NCI-H1417 (cell line): ENCODE measurements at places on chromosomes 13 and 19.

- peak; percentile 14 for DNase-seq
Measured at GRCh38 chr13:46663206-46664037, 110.5 kb downstream of the LRCH1 start.

GRCh38 chr13:84417416-84417815, 535.1 kb upstream of the SLITRK1 start:
- no peak for DNase-seq

GRCh38 chr13:57123681-57124080, 17.0 kb upstream of the PRR20A start:
- no peak for DNase-seq

- DNase-seq, result peak; percentile 1
Measured at GRCh38 chr13:25625414-25625813, 253.6 kb downstream of the ATP8A2 start.

GRCh38 chr13:75369981-75370380, 112.0 kb downstream of the TBC1D4 start:
- no peak for DNase-seq

GRCh38 chr13:111184458-111185401, 69.6 kb downstream of the ARHGEF7 start:
- no peak for DNase-seq

- peak; percentile 67 for DNase-seq
Measured at GRCh38 chr19:12867120-12868099, 13.8 kb downstream of the DNASE2 start.

- no peak for DNase-seq
Measured at GRCh38 chr13:110471833-110472162, 89.7 kb downstream of the RAB20 start.

GRCh38 chr19:2056837-2057192, 5.8 kb upstream of the MKNK2 start:
- no peak for DNase-seq

DNA sequence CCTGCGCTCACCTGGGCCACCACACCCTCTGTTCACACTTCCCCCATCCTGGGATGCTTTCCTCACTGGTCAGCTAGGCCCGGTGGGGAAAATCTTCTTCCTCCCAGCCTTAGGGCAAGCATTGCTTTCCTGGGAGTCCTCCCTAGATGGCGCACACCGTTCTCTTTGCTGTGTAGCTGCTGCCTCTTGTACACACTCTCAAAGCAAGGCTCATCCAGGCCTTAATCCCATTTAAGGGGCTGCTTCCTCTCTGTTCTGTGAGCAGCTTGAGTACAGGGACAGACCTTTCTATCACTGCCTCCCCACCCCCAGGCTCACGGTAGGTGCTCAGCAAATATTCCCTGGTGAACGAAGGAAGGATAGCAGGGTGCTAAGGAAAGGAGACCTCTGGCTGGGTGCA, 11.1 kb downstream of the SLC7A10 start:
- DNase-seq, result peak; percentile 44

DNA sequence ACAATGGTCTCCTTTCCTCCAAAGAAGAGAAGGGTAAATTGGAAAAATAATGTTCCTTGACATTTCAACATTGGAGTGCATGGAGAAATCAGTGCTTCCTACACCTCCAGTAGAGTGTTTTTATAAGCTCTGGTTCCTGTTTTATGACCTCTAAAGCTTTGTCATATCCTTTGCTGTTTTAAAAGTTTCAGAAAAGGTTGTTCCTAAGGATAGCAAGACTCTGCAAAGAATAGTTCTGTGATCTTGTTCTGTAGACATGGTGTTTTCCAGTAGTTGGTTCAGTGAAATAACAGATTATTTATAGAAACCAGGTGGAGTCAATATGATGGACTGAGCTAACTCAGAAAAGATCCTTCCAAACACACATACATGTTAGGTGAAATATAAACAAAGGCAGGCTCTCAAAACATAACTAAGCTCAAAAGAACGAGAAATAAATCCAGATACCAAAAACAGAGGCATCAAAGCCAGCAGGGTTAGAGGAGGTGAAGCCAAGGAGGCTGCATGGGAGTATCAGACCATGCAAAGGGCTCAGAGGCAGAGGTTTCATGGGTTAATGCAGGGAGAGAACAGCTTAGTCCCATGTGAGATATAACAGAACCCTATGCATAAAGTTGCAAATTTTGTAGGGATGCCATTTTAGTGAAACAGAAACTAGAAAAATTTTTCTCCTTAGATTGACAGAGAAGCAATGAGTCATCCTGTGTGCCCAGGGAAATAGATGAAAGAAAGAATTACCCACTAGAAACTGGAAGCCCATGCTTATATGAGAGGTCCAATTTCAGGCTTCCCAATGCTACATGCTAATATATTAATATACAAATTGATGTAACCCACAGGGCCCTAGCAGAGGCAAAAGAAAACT, 44.3 kb downstream of the SHISA2 start:
- DNase-seq, result no peak

- DNase-seq, result no peak
Measured at GRCh38 chr19:47464675-47465419, 6.8 kb downstream of the SLC8A2 start.

- no peak for DNase-seq
Measured at GRCh38 chr13:101706651-101707050, 254.2 kb downstream of the ITGBL1 start.

- no peak for DNase-seq
Measured at GRCh38 chr13:28981530-28981929, 161.4 kb downstream of the MTUS2 start.

DNA sequence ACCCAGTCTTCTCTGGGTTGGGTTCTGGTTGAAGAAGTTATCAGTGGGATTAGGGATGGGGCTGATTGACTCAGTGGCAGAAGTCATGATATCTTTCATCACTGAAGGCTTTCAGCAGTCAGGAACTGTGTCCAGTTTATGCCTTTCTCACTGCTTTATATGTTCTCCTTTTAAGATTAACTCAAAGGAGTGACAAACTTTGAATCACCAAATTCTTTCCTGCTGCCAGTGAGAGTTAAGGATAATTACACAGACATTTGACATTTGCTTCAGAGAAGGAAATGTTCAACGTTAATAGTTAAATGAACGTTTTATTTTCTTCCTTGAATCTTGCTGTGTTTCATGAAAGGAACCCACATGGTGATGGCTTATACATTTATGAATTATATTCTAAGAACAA, 41.0 kb upstream of the CNMD start:
- DNase-seq, result no peak

GRCh38 chr13:73981595-73981994, 152.6 kb downstream of the KLF12 start:
- no peak for DNase-seq

- no peak for DNase-seq
Measured at GRCh38 chr13:46489586-46490023, 63.4 kb upstream of the LRCH1 start.

DNA sequence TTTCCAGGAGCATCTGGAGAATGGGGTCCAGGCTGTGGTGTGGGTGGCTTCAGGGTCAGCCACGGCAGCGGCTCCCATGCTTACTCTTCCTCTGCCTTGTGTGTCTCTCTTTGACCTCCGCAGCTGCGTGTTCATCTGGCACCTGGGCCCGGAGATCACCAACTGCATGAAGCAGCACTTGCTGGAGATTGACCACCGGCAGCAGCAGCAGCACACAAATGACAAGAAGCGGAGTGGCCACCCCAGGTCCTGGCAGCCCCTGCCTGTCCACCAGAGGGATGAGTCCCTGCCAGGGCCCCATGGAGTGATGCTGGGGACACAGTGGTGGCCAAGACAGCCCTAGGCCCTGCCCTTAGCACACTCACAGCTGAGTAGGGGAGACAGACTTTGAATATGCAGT, 18.4 kb upstream of the OVOL3 start:
- no peak for DNase-seq

DNA sequence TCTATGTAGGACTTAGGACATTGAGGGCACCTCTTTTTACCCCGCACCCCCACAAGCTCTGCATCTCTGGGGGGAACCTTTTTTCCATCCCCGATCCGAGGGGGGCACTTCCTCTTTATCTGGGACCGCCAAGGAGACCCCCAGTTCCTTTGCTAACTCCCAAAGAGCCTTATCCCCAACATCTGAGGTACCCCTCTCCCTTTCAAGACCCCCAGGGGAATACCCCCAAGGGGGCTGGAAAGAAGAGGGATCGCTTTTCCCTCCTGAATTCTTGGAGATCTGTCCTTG, 1.1 kb downstream of the TNFSF9 start:
- no peak for DNase-seq

DNA sequence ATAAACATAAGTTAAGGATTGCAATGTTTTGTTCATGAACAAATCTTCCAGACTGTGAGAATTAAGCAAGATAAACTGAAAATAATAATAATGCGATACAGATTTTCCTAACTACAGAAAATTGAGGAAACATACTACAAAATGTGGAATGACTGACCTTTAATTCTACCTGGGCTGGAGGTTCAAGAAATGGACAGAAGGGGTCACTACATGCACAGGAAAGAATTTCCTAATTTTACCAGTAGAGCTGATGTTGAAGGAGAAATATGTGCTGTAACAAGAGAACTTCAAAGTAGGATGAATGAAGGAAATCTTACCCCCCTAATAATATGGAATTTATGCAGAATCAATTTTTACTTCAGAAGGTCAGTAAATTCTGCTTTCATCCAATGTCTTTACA, 62.3 kb downstream of the ZNF627 start:
- DNase-seq, result peak; percentile 35

GRCh38 chr13:51244637-51245405, 22.6 kb downstream of the FAM124A start:
- DNase-seq, result no peak

DNA sequence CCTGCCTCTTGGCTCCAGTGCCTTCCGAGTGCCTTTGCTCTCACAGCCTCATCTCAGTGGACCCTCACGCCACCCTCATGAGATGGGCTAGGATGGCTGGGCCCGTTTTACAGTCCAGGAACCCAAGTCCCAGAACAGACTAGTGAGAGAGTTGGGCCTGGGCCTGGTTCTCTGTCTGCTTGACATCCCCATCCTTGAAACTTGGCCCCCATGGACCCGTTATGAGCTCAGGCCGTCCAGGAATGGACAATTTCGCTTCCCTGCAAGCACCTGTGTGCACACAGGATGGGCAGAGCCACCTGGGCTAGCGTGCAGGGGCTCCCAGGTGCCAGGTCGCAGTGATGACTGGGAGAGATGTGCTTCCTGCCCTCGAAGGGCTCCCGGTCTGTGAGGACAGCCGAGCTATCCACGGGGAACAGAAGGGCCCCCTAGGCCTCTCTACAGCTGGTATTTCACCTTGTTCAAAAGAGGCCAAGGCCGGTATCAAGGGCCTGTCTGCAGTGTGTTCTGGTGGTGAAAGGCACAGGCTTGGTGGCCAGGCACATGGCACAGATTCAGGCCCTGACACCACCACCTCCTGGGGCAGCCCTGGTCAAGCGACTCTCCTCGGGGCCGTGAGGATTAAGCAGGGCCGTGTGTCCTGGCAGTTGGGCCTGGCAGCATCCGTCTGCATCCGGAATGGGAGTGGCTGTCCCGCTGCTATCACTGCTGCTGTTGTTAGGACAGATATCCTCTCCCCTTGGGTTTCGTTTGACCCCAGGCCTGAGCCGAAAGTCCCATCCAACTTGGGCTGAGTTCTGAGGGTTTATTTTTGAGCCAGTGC, 38.9 kb downstream of the CAPN12 start:
- DNase-seq, result no peak

- DNase-seq, result no peak
Measured at GRCh38 chr13:95677564-95678266, 776 bp downstream of the DNAJC3 start.

DNA sequence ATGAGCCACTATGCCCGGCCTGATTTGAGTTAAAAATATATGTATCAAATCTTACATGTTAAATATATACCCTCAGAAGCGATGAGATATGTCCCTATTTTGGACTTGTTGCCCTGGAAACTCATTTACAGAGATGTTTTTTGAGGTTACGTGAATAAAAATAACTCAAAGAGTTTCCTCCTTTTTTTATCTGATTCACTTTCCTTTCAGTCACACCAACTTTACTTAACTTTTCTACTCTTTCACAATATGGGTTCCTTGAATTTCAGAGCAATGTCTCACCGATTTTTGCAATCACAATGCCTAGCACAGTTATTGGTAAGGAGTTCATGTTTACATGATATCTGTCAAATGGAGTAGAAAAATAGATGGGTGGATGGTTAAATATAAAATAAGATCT, 2.3 kb downstream of the OR7C2 start:
- no peak for DNase-seq

DNA sequence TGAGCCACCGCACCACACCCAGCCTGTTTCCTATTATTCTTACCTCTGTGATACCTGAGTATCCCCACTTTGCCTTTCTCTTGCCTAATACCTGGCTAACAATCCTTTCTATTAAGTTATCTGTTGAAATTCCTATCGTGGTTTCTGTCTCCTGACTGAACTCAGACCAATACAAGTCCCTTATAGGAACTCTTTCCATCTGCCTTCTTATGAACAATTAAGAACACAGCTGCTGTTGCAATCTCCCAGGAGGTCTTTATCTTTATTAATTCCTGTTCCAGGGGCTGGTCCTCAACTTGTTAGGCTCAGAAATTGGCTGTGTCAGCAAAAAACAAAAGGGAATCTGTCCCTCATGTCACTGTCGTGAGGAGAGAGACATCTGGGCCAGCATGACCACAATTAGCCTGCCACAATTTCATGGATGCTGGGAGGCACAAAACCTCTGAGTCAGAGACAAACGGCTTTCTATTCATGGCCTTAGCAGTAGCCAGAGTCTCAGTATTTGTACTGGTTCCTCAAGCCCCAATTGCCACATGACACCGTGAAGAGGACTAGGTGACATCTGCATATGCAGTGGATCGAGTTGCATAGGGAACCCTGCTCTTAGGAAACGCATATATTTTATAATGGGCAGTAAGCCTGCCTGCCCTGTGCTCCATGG, 58.2 kb downstream of the NUFIP1 start:
- DNase-seq, result no peak

DNA sequence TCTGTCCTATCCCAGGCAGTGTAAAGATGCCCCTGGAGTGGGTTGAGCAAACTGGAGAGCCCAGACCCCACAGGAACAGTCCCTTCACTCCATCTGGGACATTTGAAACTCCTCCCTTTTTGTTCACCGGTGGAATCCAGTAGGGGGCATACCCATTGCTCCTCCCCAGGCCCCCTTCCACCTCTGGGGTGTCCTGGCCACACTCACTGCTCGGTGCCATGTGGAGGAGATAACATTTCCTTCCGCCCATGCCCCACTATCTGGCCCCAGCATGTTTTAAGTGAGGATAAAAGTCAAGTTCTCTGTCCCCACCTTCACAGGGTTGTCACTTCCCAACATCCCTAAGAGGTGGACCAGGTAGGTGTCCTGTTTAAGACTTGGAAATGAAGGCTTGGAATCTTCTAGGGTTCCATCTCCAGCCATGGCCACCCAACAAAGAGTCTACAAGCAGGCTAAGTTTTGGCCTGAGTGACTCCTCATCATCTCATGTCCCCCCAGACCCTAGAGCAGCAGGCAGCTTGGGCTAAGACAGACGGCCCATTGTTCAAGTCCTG, 9.3 kb downstream of the ZNF526 start:
- no peak for DNase-seq

GRCh38 chr13:95184317-95184716, 116.9 kb downstream of the ABCC4 start:
- no peak for DNase-seq

GRCh38 chr19:2487842-2488241, 11.9 kb downstream of the GADD45B start:
- no peak for DNase-seq

- DNase-seq, result no peak
Measured at GRCh38 chr13:22091971-22092300, 421.1 kb downstream of the FGF9 start.

- no peak for DNase-seq
Measured at GRCh38 chr13:112574834-112575613, 12.9 kb downstream of the TUBGCP3 start.
